ENCODE measurements at places on chromosomes 5 and 9. TPM values are rescaled to one million over a fixed set of nuclear protein-coding genes. Genes with fewer than 3 reads are reported as not detected.

- no peak for DNase-seq
Observed at GRCh38 chr5:14506140-14506538, 75.5 kb upstream of the OTULINL start.

DNA sequence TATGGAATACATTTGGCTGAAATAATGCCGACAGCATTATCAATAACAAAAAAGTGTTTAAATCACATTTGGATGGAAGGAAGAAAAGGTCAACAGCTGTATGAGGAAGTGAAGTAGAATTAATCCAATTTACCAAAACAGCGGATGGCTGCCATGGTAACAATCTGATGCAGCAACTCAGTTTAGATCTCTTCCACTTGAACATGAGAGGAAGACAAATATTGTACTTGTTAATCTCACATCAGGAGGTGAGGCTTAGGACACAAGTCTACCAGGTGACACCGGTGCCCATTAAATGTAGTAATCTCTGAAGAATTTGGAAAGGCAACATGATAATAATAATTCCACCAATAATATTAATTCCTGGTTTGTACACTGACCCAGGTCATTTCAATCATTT, 2.4 kb downstream of the RASEF start:
- no peak for DNase-seq

DNA sequence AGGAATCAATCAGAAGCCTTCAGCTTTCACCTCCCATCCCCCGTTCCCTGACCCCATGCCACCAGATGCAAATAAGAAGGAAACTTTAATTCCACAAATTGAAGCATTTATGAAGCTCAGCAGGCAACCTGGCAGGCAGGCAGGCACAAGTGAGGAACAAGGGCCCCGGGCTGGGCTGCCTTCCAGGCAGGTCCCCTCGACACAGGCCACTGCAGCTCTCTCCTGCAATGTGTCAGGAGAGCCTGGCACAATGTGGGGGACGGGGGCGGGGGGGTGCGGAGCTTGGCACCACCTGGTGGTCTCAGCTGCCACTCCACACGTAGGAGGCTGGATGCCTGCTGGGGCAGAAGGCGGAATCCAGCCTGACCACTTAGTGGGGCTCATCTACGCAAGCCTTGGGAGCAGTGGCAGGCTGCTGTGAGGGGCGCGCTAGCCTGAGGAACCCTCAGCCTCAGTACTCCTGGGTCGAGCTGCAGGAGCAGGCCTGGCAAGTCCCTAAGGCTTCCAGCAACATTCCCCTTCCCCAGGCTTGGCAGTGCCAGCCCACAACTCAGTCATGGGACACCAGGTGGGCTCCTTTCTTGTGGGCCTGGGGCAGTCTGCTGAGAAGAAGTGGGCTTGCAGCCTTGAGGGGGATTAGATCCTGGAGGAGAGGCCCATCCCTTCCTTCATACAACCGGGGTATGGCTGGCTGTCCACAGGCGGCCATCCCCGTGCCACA, 50.2 kb upstream of the KCNMB1 start:
- DNase-seq = no peak

- DNase-seq = no peak
Observed at GRCh38 chr5:99029172-99029571, 100.4 kb upstream of the CHD1 start.

- DNase-seq = no peak
Observed at GRCh38 chr5:67149951-67150523, 46.6 kb downstream of the CD180 start.

DNA sequence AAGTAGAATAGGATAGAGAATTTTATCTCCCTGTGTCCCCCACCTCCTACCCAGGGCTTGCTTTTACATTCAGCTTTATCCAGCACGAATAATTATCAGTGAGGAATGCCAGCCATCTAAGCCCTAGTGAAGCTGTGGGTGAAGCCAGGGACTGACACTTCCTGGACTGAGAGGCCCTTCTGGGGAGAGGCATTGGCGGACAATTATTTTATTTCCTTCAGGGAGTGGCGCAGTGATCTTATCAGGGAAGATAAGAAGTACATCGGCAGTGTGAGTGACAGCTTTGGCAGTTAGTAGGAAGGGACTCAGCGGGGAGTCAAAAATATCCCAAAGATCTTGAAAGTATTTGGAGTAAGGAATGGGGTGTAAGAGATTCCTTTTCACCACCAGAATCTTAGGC, 34.9 kb upstream of the RPS23 start:
- DNase-seq = no peak

- DNase-seq = no peak
Observed at GRCh38 chr5:144028058-144028457, 142.4 kb downstream of the YIPF5 start.

- DNase-seq = no peak
Observed at GRCh38 chr9:77604316-77604715, 43.8 kb downstream of the GNA14 start.

- DNase-seq = no peak
Observed at GRCh38 chr5:108312258-108312657, 69.6 kb downstream of the FBXL17 start.

DNA sequence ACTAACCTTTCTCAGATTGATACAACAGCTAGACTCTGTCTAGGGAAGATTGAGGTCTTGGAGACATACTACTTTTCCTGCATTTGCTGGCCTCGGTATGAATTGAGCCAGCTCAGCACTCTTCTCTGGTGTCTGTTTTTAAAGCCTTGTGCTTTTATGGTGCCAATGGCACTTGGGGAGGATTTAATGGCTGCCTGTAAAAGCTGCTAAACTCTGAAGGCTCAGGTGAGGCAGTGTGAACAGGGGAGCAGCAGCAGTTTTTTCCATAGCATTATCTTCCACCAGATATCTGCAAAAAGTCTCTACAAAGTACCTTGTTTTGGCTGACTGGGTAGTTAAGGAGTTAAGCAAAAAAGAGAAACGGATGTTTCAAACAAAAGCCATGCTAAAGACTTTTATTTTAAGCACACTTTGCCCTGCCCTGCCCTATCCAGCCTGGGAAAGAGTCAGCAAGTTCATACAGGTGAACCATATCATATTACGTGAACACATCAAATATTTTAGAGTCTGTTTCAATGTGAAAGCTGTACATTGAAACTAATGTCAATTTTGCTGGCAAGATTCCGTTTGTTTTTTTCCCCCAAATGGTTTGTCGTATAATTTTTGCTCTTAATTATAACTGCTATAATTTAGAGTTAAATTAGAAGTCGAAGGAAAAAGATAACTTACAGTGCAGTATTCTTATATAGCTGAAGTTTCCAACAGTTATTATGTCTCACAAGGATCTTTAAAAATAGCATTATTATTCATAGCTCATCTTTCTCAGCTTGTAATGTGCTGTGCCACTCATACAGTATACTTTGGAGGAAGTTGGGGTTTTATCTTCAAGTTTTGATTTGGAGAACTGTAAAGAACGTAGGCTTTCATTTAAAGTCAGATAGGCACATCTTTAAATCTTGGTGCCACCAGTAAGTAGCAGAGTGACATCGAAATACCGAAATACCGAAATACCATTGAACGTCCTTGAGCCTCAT, 424.1 kb upstream of the CD180 start:
- no peak for DNase-seq

DNA sequence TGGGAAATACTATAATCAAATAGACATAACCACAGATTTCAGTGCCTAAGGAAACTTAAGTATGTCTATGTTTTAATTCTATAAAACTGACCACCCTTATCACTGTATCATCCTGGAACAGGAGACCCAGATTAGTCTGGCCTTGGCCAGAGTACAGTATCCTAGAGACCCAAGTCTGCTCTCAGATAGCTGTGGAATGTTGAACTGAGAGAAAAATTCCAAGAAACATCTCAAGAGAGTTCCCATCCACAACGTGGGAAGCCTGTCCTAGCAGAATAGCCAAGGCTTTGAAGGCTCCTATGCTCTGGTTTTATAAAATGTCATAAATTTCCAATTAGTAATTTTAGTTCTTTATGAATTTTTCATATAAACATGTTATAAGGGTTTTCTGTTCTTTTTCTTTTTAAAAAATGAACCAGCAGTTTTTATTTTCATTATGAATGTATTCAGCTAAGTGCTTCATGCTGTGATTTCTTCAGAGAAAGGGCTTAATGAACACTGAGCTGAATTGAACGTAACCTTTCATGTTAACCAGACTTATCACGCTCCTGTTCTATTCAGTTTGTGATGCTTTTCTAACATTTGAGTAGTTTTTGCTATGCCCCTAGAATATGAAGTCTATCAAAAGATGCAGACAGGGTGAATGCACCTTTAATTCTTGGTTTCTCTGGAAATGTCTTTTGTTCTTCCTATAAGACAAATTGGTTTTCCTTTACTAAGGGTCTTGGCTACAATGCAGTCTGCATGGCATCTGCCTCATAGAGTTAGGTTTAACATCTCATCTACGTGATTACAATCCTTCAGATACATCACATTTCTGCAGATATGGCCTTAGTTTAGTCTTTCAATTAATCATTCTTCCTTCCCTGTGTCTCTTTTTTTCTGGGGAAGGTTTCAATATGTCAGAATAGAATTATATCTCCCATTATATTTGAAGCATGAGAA, 230.8 kb downstream of the CYLC2 start:
- DNase-seq = no peak

- no peak for DNase-seq
Observed at GRCh38 chr9:106106396-106106795, 412.1 kb downstream of the TMEM38B start.

GRCh38 chr5:142770650-142771609, 753 bp downstream of the ARHGAP26 start:
- peak; percentile 67 for DNase-seq

- DNase-seq = no peak
Observed at GRCh38 chr9:72680593-72681282, 159.3 kb downstream of the TMC1 start.

DNA sequence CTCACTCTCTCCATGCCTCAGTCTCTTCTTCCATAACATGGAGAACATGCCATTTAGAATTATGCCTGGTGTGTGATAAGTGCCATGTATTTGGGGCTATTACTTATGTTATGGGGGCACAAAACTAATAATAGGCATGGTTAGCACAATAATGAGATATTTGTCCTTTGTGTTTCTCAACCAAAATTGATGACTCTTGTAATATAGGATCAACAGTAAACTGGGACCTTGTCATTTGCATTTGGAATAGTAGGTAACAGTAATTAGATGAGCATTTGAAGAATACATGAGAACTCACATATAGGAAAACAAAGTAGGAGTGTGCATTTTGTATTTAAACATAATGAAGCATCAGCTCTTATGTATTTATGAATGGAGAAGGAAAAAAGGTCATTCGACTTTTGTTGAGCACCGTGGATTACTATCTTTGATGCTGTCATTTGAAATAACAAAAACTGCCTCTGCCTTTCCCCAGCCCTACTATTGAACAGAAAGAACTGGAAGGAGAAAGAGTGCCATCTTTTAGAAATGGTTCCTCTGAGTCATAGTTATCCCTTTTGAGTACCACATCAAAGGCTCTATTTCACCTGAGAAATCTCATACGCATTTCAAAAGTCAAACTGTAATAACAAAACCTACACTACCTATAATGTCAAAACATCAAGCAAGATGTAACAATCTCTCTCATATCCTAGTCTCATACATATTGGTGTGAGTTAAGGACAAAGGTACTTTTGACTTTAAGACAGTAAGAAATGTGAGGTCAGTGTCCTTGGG, 655.2 kb downstream of the PDE4D start:
- no peak for DNase-seq

DNA sequence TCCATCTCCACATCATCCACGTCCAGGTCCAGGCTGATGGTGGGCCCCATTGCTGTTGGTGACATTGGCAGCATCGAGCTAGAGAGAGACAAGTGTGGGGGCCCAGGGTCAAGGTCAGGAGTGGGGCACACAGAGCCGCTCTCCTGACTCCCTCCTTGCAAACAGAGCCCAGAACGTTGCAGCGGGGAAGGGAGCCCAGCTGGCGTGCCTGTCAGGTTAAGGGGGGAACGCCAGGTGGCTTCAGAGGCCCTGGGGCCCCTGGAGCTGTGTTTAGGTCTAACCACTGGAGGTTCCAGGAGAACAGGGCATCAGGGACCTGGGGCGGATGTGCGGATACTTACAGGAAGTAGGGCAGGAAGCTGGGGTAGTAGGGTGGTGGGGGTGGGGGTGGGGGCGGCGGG, 7.5 kb downstream of the RNF44 start:
- DNase-seq = peak; percentile 71

DNA sequence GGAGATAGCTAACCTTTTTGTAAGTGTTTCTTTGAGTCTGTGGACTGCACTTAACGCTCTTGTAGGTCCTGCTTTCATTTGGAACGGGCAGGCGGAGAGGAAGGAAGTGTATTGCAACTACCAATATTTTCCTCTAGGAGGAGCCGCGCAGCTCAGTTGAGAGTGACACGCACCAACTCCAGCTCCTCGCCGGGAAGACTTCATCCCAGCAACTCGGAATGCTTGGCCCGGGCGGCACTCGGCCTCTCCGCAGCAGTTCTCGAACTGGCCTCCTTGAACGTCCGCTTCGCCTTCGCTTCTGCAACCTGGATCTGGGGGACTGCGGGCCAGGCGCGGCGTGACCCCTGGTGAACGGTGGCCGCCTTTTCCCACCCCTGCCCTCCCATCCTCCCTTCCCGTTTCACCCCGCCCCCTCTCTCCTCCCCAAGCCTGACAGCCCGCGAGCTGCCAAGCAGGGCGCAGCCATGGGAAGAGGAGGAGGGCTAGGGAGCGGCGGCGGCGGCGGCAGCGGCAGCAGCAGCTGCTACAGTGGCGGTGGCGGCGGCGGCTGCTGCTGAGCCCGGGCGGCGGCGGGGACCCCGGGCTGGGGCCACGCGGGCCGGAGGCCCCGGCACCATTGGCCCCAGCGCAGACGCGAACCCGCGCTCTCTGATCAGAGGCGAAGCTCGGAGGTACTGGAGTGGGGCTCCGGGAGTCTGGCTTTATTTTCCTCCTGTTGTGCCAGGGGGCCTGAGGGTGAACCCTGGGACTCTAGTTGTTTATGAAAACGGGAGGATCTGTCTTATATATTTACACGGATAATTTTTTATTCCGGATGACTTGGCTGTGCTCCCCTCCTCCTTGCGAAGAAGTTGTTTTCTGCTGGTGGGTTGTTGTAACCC, at the start of gene GHR:
Gene GHR, plus strand, starts transcription at position 155 of the 881 bp plus-strand sequence. CDS start 142,436 bp downstream, outside the sequence.
- peak; percentile 31 for DNase-seq

DNA sequence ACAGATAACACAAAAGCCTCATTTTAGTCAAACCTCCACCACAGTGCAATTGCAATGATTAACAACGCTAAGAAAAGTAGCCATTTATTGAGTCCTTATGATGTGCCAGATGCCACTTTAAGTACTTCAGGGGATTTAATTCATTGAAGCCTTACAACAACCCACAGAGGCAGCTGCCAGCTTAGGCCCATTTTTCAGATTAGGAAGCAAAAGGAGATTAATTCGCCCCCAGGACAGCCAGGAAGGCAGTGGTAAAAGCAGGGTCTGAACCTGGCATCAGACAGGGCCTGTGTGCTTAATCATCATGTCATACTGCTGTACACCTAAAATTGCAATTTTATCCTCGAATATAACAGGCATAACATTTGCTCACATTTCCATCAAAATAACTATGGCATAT, 23.9 kb downstream of the MED27 start:
- DNase-seq = no peak

The GRAMD2B gene
- total RNA-seq = 4.6 TPM

The CTXN3 gene
- not detected for total RNA-seq

The DRD1 gene
- total RNA-seq = not detected

The SLC36A2 gene
- total RNA-seq = not detected

The PCDHB5 gene
- not detected for total RNA-seq

The UGT3A1 gene
- total RNA-seq = not detected

The ZNF484 gene
- total RNA-seq = 13.2 TPM

The INSL4 gene
- total RNA-seq = not detected

The FLT4 gene
- total RNA-seq = 0.45 TPM

All from activated CD4-positive, alpha-beta memory T cell treated with anti-CD3 and anti-CD28 coated beads, Interleukin-2, amount 10 ng/mL, durations not matched to agents 7 days and 5 days (primary cell).